T-helper 2 cell (primary cell): ENCODE measurements at places on chromosomes 13 and 19.

- no peak for DNase-seq
Observed at GRCh38 chr13:110540871-110541525, 20.5 kb downstream of the RAB20 start.

DNA sequence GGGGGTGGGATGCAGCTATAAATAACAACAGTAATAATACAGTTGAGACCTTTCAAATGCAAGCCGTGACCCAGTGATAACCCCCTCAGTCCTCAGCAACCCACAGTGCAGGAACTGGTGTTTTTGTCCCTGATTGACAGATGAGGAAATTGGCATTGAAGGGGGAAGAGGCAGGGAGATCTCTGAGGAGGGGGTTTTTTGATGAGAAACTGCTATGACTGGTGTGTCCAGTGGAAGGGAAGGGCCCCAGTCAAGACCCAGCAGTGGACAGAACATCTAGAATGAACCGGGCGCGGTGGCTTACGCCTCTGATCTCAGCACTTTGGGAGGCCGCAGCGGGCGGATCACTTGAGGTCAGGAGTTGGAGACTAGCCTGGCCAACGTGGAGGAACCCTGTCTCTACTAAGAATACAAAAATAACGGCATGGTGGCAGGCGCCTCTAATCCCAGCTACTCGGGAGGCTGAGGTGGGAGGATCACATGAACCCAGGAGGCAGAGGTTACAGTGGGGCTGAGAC, 1.9 kb downstream of the MAP1S start:
- no peak for DNase-seq

DNA sequence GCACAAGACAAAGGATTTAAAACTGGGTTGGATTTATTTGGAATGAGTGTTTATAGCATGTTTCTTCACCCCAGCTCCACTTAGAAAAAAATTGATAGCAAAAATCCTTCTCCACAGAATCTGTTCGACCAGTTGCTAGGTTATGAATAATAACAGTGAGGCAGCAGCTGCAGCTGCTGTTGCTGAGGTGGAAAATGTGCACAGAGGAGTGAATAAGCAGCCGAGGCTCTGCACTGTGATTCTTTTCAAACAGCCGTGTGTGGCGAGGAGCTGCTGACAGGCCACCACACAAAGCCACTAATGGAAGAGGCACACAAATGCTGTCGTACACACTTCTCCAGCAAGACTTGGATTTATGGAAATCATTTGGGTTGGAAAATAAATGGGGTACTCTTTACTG, 6.4 kb upstream of the RASL11A start:
- DNase-seq, result peak; percentile 27

DNA sequence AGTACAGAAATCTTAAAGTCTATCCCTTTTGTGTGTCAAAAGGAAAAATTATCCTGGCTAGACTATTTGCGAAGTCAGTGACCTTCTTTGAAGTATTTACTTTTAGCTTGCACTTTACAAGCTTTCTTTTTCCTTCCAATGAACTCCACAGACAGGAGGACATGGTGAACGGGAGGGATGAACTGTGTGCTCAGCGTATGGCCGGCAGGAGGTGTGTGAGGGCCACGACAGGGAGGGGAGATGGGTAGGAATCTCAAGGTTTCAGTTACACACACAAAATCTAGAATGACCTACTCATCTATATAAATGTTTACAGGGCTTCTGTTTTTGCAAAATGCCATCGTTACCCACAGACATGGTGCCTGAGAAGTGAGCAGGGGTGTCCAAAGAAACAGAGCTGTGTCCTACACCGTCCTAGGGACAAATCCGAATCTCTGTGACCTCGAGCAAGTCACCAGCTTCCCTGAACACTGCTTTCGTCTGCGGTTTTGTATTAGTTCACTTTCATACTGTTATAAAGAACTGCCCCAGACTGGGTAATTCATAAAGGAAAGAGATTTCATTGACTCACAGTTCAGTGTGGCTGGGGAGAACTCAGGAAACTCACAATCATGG, 537.2 kb downstream of the LIG4 start:
- DNase-seq, result no peak

DNA sequence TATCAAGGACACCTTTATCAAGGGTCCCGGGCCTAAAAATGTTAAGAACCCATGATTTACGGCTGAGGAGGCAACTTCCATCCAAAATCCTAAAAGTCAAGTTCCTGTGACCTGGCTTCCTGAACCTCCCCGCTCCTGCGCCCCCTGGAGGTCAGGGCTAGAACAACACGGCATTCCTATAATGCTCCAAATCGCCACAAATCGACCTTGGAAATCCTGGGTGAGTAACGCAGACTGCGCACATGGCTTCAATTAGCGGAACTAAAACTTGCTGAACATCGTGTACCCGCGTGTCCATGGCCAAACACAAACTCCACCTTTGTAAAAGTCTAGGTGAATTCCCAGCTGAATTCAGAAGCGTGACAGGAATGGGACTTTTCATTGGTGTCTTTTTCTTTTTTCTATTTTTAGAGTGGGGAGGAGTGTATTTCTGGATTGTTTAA, 4.3 kb upstream of the C5AR1 start:
- DNase-seq, result peak; percentile 38

DNA sequence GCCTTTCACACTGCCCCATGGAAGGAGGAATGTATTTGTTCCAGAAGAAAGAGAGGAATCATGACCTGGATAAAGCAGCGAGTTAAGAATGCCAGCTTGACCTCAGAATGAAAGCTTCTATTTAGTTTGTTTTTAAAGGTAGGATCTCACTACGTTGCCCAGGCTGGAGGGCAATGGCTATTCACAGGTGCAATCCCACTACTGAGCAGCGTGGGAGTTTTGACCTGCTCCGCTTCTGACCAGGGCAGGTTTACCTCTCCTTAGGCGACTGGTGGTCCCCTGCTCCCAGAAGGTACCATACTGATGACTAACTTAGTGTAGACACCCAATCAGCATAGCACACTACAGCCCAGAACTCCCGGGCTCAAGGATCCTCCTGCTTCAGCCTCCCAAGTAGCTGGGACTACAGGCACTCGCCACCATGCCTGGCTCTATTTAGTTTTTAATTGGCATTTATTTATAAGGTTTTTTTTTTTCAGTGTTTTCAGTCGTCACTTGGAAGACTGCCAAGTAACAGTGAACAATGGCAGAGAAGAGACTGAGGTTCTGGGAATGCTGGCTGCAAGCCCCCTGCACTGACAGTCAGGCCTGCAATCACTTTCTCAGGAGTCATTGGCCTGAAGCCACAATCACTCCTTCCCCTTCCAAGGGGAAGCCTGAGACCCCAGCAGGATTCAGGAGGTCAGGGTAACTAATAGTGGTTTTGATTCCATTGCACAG, 73.1 kb downstream of the EPS15L1 start:
- no peak for DNase-seq

- DNase-seq, result no peak
Observed at GRCh38 chr13:110331362-110331761, 24.3 kb downstream of the COL4A2 start.

GRCh38 chr19:51822325-51822724, 27.4 kb downstream of the FPR3 start:
- DNase-seq, result no peak

DNA sequence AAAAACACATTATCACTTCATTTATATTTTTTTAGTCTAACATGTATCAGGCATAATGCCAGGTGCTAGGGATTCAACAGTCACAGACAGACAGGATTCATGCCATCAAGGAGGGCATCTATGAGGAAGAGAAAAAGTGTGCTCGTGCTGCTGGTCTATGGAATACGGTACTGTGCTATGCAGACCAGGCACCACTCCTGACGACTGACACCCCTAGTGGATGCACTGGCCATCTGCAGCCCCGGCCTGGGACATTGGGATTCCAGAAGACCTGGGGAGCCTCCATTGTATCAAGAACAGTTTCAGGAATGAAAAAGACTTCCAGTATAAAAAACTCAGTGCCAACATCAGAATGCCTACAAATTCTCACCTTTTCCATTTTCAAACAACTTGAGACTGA, 94.0 kb downstream of the KLF12 start:
- no peak for DNase-seq

- no peak for DNase-seq
Observed at GRCh38 chr13:65789815-65790214, 1440.3 kb downstream of the PCDH9 start.

- DNase-seq, result no peak
Observed at GRCh38 chr13:46896341-46897137, at the start of gene HTR2A. HTR2A (minus strand) TSS chr13:46897053; CDS start chr13:46895906, 1,147 bp downstream.

GRCh38 chr13:77521194-77521593, 14.3 kb upstream of the SCEL start:
- DNase-seq, result no peak

- no peak for DNase-seq
Observed at GRCh38 chr13:49620170-49620621, 8.1 kb upstream of the ARL11 start.

GRCh38 chr13:33640832-33641231, 177.1 kb upstream of the RFC3 start:
- DNase-seq, result no peak

DNA sequence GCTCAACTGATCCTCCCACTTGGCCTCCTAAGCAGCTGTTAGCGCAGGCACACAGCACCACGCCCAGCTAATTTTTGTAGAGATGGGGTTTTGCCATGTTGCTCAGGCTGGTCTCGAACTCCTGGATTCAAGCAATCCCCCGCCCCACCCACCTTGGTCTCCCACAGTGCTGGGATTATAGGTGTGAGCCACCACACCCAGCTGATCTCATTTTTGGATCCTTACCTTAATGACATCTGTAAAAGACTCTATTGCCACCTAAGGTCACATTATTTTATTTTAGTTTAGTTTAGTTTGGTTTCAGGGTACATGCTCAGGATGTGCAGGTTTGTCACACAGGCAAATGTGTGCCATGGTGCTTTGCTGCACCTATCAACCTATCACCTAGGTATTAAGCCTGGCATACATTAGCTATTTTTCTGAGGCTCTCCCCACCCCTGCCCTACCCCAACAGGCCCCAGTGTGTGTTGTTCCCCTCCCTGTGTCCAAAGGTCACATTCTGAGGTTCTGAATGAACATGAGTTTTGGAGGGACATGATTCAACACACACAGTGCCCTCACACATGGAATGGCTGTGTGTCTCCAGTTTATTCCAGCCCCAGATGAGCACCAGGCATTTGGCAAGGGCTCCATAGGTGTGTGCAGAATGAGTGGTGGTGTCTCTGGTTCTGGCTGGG, 1.3 kb downstream of the OR10H5 start:
- DNase-seq, result no peak

DNA sequence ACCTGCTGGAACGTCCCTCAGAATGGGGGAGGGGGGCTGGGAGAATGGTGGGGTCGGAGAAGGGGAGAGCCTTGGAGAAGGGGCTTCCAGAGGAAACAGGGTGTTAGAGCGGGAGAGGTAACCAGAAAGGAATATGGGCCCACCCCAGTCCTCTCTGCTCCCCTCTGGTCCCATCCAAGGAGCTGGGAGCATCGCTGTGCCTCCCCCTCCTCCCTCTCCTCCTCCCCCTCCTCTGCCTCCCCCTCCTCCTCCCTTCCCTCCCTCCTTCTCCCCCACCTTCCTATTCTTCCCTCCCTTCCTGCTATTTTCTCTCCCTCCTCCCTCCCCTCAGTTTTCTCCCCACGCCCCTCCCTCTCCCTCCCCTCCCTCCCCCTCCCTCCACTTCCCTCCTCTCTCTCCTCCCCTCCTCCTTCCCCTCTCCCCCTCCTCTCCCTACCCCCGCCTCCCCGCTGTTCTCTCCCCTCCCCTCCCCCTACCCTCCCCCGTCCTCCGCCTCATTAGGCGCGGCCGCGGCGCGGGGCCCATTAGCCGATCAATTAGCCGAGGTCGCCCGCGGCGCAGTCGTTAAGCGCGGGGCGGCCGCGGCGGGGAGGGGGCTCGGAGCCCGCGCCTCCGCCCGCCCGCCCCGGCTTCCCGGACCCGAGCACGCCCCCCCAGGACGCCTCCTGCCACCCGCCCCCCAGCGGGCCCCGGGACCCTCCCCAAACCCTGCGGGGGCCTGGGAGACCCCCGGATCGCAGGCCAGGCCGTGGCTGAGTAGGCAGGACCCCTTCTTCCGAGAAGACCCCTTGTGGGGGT, 15.4 kb downstream of the TLE5 start:
- DNase-seq, result no peak

- DNase-seq, result no peak
Observed at GRCh38 chr13:44312834-44313551, 60.6 kb upstream of the SERP2 start.

- no peak for DNase-seq
Observed at GRCh38 chr13:51942189-51942588, 69.1 kb downstream of the ATP7B start.

DNA sequence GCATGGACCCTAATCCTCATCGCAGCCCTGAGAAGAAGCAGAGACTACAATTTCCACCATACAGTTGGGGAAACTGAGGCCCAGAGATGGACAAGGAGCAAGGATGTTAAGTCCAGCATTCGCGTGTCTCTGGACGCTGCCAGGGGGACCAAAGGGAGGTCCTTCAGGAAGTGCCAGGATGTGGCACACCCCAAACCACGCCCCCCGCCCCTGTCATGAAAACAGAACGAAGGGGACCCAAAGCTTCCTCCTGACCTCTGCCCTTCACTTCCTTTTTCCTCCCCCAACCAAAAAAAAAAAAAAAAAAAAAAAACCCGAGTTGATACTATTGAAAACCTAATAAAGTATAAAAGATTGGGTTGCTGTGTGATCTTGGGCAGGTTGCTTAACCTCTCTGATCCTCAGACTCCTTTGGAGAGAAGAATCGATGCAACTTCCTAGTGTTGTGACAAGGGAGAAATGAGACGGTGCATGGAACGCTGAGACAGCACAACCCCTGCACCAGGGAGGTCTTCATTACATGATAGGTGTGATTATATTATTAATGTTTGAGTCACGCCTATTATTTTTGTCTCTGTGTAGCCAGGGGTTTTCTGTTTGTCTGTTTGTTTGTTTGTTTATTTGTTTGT, 2.7 kb upstream of the ZBTB7A start:
- DNase-seq, result no peak
